ENCODE measurements at places on chromosomes 2 and 18. TPM values are rescaled to one million over a fixed set of nuclear protein-coding genes. Genes with fewer than 3 reads are reported as not detected.

Gene ZNF532
- 42.6 TPM for total RNA-seq

Gene CLEC4F
- not detected for total RNA-seq

Gene CDH20
- 0.09 TPM for total RNA-seq

Gene SNTG2
- not detected for total RNA-seq

Gene GALNT5
- total RNA-seq = 11.4 TPM

Gene FBLN7
- total RNA-seq = 3.2 TPM

Gene IL1F10
- total RNA-seq = not detected

Gene LIMS2
- 7.8 TPM for total RNA-seq

Gene CAVIN2
- total RNA-seq = 24.1 TPM

Gene C1GALT1C1L
- 0.36 TPM for total RNA-seq

Gene C2orf15
- total RNA-seq = not detected

Gene HIBCH
- 21.5 TPM for total RNA-seq

Gene REG3A
- not detected for total RNA-seq

Gene ATP6V1B1
- total RNA-seq = 0.09 TPM

Gene PPM1G
- total RNA-seq = 146 TPM

Gene HOXD13
- total RNA-seq = not detected

Gene SOX11
- total RNA-seq = not detected

Gene CAPN14
- 0.16 TPM for total RNA-seq

Measured in fibroblast of the aortic adventitia (primary cell).